Ammon's horn (tissue), 1 donor: ENCODE measurements at places on chromosomes 2 and 18.

DNA sequence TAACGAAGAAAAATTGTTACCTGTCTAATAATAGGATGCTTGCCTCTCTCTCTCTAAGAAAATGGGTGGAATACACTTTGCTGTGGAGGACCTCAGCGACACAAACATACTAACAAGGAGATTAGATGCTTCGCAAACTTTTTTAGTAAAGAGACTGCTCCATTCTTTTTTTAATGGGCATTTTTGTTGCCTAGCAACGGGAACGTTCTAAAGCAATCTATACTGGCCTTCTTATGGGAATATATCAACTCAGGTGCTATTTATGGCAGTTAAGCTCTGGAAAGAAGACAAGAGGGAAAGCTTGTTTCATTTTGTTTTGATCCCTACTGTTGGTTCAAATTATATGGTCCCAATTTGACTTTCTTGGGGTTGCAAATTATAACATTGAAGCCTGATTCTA is 86.8 kb upstream of the CBLN2 start:
- DNase-seq, result no peak

GRCh38 chr2:240972636-240973521 is 25.5 kb upstream of the SNED1 start:
- peak; percentile 78 for DNase-seq

GRCh38 chr2:113305146-113305545 is 26.4 kb upstream of the PAX8 start:
- no peak for DNase-seq

DNA sequence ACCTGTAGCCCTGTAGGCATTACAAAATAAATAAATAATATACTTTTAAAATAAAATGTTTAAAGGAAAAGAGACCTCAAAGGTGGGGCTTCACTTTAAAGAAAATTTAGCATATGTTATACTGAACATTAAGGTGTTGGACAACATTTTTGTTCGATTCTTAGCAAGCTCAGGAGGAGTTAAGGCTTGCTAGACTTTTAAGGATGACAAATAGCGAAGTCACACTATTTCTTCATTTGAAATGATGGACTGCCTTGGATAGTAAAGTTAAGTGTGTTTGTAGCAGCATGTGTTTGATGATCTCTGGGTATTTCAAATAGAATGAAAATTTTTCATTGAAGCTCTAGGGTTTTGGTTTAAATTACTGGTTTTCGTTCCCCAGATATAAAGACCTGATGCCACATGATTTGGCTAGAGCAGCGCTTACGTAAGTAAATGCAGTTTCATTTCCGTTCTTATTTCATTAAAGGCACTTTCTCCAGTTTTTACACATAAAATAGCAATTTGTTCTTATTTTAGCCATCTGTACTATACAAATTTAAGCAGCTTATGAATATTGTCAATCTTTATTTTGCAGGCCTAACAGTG is 24.9 kb downstream of the HADHB start:
- peak; percentile 16 for DNase-seq

- no peak for DNase-seq
These were observed 467.6 kb upstream of the CWC22 start for GRCh38 chr2:180474716-180475115.

DNA sequence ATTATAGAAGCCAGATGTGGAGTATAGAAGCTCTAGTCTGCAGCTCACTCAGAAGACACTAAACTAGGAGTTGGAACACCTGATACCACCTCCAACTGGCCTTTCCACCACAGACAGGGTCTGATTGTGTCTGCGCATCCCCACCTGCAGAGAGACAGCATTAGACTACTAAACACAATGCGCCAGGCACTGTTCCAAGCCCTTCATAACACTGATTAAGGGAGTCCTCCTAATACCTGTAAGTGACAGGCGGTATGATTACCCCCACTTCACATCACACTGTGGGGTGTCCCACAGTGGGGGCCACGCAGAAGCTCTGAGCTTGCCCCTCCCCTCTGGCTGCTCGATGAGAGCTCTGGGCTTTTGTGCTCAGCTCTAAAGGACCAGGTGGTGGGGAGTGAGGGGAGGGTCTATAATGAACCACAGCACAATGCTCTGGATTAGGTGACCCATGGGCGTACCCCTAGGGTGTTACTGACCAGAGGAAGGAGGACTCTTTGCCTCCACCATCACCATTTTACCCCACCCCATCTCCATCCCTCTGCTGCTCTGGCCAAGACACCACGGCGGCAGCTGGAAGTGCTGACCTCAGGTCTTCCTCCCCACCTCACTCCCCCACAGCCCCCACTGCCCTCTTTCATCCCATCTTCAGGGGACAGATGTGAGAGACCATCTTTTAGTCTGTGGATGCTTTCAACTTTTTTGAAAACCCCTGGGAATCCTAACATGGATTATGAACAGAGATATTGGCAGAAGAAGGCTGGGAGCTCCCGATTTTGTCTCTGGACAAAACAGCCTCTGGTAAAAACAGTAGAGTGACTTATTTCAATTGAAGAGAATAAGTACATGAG is 145.1 kb downstream of the GFPT1 start:
- DNase-seq, result no peak

DNA sequence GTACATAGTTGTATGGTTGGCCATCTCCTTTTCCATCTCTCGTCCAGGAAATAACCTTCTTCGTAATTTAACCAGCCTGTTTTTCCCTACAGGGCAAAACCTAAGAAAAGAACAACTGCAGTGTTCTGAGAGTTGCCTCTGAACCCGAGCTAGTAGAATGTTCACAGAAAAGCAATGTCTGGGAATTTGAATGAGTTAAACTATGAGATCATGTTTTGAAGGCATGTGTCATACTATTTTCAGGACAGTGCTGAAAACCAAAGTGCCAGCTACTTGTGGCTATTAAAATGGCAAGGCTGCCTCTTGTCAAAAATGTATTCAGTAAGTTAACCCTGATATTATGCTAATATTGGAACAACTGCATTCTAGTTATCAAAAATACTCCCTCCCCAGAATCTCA is 482.9 kb upstream of the SPRED2 start:
- no peak for DNase-seq

DNA sequence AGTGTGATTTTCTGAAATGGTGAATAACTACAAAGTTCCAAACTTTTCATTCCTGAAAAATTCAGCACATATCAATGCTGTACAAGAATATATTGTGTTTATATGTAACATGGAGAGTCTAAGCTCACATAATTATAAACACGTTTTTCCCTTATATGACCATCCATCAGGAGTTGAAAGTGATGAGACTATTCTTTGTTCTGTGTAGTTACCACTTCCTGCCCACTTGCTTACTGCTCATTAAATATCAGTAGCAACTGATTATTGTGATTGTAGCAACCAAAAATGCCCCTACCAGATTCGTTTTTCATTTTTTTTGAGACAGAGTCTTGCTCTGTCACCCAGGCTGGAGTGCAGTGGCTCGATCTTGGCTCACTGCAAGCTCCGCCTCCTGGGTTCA is 30.8 kb downstream of the OTX1 start:
- DNase-seq, result no peak
